ENCODE measurements at places on chromosomes 2 and 18.

- DNase-seq, result no peak
Observed at GRCh38 chr2:75098856-75099255, 100.5 kb downstream of the TACR1 start.

DNA sequence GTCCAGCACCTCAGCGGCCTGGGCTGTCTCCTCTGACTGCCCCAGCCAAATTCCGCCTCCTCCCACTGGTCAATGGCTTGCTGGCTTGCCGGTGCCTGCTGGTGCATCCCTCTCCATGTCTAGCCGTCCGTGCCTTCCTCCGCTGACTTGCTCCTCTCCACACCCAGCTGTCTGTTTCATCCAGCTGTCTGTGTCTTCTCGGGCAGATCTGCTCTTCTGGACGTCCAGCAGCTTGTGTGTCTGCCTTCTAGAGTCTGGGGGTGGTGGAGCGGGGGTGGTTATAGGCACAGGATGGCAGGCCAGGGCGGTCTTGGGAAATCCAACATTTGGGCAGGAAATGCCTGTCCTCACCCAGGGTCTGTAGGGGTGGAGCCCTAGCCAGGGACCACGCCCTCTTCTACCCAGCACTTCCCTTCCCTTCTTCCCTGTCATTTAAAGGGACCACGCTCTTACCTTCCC lies 369.2 kb downstream of the GALNT13 start:
- no peak for DNase-seq

DNA sequence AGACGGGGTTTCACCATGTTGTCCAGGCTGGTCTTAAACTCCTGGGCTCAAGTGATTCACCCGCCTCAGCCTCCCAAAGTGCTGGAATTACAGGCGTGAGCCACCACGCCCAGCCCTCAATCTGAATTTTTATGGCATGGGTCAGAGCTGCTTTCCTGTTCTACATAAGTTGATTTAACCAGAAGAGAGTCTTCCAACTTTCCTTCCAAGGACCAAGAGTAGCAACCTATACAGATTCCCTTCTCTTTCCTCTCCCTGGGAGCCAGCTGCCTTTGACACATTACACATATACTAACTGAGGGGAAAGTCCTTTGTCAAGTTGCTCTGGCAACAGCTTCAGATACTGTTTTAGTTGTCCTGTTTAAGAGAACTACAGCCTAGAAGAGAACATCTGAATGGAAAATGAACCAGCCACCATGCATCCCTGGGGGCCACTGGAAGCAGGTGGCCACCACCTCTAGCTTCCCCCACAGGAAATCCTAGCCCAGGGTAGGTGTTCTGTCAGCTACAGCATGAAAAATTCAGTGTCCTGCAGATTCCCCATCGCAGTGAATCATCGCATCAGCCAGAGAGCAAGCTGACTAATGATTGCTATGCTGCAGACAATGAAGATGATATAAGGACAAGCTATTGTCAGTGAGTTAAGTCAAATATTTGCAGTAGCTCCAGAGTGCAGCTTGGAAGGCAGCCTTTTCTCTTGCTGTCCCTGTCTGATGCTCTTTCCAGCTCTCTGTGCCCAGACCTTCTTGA lies 62.9 kb downstream of the POMC start:
- DNase-seq, result no peak

DNA sequence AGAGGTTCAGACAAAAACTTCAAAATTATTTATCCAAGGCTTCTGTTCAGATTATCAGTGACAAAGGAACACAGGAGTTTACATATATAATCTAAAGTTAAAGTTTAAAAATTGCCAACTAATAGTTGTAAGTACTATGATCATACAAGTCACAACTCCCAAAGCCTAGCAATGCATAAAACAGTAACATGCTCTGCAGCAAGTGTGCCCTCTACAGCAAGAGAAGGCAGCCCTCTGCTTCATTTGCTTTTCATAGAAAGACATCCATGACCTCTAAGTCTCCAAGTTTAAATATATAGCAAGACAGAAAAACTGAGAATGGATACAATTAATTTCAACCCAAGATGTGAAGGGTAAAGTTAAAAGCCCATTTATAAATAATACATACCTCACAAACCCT lies 13.3 kb downstream of the RAB1A start:
- no peak for DNase-seq

DNA sequence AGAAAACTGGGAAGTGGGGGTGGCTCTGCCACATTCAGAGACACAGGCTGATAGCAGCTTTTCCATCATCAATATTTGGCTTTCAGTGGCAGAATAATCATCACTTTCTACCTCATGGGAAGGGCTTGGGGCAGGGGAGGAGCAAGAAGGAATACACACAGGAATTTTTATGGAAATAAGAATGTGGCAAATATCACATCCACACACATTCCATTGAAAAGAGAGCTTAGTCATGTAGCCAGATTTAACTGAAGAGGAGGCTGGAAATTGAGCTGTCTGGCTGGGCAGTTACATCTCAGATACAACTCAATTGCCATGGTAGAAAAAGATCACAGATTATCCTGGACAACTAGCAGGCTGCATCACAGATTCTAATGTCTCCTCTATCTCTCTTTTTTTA lies 1474.0 kb upstream of the ACVR2A start:
- DNase-seq, result no peak

DNA sequence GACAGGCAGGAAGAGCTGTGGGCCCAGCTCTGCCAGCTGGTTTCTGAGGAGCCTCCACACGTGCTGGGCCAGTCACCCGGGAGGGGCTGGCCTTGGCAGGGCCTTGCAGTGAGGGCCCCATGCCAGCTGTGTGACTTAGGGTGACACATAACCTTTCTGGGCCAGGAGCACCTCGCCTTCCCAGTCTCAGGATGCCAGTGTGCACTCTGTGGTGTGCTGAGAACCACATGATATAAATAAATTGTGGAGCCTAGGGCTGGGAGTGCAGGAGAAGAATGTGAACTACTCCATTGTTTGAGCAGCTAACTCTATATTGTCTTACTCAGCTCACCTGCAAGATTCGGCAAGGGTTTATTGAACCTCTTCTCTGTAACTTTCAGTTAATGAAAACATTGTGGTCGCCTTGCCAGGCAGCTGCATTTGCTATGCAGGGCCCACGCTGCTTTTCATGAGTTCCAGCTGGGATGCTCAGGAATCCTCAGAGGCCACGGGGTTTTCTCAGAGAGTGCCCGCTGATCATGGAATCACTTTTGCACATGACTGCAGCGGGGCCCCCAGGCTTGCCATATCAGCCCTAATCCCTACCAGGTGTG lies 222.3 kb downstream of the SH3RF3 start:
- DNase-seq, result no peak

- no peak for DNase-seq
Observed at GRCh38 chr18:52236131-52236530, 103.9 kb upstream of the DCC start.

GRCh38 chr2:47221039-47221438 lies 65.9 kb upstream of the STPG4 start:
- DNase-seq, result no peak

DNA sequence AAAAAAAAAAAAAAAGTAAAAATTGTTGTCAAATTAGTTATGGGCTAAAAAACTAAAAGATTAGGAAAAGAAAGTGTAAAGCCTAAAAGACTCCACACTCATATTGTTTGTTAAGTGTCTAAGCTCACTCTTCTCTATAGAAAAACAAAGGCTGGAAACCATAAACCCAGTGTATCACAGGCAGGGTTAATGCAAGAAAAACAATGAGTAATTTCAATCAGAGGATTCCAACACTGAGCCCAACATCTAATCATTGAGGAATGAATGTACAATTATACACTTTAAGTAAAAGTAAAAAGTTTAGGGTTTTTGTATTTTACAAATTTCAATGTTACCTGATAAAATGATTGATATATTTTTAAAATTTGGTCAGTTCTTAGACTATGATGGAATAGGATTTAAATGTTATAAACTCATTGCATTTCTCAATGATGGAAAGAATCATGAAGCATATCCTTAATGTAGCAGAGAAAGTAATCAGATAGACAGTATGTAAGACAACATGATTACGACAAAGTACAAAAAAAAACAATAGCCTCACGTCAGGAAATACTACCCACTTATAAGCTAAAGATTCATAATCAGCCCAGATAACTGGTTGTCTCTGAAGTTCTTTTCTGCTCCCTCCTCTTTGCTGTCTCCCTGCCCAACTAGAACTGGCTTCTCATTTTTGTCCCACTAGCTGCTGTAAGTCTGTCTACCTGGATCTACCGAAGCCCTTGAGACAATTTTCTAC lies 44.5 kb upstream of the SP3 start:
- no peak for DNase-seq

- no peak for DNase-seq
Observed at GRCh38 chr2:195500879-195501278, 156.1 kb upstream of the SLC39A10 start.

DNA sequence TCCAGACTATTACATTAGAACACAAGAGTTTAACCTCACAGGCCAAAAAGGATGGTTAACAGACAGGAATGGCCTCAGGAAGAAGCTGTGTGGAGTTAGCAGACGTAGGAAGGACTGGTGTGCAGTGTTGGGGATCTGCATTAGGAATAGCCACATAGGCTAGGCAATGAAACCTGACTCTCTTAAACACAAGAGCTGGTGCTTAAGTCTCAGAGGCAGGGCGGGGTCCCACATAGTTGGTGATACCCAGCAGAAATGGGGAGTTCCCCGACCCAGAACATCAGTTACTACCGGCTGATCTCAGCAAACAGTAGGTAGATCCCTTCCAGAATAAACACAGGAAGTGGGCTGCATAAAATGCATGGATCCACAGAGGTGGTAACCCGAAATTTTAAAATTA lies 64.1 kb downstream of the CCDC93 start:
- DNase-seq, result no peak
